ENCODE measurements at places on chromosomes 7 and 10.

GRCh38 chr7:152382244-152382643 lies 53.6 kb downstream of the KMT2C start:
- DNase-seq, result no peak

- DNase-seq, result no peak
Observed at GRCh38 chr10:68185085-68185484, 46.8 kb downstream of the ATOH7 start.

DNA sequence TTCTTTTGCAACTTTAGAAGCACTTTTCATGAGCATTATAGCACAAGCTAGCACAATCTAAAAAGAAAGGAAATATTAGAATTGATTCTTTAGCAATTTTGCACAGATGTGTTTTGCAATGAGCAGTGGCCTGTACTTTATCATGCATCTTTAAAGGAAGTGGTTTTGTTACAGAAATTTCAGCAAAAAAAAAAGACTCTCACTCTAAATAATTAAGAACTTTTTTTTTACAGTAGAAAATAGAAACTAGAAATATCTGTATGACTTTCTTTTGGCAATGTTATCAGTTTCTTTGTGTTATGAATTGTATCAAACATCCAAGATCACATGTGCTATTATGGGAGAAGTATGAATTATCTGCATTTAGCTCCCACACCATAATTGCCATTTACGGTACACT lies 195.7 kb upstream of the KLF6 start:
- DNase-seq, result no peak

DNA sequence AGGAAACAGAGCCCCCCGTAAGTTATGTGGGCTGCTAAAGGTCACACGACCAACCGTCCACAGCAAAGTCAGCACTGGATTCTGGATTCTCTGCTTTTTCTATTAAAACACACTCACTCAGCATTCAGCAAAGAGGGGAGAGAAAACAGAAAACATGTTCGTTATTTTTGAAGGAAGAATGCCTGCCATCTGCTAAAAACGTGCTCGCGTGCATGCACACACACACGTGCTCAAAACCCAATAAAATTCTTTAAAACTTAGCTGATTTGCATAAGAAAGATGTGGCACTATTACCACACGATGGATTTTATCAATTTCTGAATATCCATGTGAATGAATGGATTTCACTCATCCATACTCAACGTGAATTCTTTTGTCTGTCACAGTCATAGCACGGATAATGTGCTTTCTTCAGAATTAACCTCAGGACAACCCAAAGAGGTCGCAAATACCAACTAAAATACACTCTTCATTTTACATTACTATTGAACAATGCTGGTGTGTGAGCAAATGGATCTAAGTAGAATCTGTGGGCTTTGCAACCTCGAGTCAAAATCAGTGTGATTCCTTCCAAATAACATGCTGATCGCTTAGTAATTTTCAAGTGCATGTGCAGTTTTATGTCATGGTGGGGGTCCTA lies 40.8 kb downstream of the NRP1 start:
- DNase-seq, result no peak

- DNase-seq, result no peak
Observed at GRCh38 chr10:60729106-60729505, 49.2 kb upstream of the CDK1 start.

DNA sequence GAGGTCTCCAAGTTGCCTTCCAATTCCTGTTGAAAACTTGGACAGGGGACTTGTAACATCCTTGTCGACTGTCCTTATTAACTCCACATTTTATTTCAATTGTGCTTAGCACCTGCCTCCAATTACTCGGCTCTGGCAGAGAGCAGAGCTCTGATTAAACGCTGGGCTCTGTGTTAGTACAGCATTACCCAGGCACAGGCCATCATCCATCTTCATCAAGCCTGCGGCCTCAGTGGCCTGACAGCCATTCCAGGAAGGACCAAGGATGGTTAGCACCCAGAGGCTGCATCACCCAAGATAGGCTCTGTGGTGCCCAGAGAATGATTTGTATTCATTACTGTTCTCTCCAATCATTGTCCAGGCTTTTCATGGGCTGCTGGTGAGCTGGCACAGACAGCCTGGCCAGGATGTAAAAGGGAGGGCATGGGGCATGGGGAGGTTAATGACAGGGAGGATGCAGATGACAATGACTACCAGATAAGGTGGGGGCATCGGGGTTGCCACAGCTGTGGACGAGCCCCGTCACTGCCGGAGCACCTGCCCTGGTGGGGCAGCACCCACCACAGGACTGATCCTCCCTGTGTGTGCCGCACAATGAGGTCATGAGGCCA lies 123.3 kb downstream of the PTPN20 start:
- DNase-seq, result no peak

DNA sequence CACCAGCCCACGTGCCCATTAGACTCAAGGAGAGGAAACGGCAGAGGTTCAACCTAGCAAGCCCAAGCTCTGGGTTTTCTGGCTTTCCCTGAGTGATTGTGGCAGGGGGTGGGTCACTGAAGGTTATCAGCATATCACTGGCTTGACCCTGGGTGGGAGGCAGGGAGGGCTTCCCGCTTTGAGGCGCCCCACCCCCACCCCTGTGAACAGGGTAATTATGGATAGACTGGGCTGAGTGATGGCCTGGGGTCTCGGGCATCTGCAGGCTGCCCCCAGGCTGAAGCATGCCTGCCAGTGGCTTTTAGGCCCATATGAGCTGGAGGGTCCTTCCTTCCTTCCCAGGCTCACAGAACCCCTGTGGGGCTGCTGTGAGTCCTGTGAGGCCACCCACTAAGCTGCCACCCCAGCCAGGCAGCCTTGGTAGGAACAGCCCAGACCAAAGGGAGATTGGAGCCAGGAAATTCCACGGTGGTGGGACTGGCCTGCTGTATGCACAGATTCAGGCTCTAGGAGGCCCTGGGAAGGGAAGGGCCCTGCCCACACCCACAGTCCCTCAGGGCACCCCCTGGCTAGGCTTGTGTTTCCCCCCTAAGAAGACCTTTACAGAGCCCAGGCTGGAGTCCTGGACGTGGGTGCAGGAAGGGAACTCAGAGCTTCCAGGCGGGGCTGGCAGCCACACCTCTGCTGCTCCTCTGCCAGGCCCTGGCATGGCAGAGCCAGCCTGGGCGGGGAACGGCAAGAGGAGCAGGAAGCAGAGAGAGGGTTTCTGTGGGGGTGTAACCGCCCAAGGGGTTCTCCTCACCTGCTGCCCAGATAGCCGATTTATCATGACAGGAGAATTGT lies 33.1 kb downstream of the GPRIN2 start:
- no peak for DNase-seq

DNA sequence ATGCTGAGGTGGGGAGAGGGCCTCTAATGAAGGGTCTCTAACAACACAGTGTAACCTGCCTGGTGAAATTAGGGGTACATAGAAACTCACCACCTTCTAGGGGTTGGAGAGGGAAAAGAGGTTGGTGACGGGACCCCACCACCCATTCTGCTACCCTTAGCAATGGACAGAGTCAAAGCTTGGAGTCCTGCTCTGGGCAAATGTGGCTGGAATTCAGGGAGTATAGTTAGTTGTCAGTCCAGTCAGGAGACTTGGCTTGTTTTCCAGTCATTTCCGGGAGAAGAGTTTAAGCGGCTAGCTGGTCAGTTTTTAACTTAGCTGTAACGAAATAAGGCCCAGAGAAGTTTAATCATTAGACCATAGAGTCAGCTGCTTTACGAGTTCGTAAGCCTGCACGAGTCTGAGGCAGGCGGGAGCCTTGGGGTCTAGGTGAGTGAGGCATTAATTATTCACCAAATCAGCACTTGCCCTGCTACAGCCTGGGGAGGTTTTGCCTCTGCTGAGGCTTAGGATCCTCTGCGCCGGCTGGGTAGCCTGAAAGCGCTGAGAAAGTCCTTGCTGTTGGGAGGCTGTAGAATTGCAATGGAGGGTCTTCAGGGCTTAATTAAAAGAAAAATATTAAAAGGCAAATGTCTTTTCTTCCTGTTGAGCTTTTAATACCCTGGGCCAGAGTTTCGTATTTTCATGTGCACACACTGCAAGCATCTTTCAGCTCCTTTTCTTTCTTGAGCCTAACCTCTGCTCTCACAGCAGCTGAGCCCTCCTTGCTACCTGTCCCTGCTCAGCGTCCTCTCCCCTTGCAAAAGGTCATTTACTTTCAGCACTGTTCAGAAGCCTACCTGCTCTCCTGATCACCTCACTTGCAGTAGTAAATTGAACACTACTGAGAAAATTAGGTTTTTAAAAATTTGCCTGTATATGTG lies 1.5 kb upstream of the LAMB1 start:
- DNase-seq, result no peak

DNA sequence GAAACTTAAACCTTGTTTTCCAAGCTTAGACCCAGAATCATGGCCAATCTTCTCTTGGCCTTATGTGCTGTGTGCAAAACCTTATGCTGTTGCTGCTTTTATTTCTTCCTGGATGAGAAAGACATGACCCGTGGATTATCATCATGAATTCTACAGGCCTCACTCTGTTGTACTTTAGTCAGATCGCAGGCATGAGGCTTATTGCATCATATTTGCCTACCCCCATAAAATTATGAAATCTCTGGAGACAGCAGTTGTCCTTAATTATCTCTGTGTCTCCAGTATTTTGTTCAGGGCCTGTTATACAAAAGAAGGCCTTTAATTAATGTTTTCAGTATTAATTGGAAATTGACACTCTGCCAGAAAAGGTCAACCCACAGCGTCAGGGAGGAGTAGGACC lies 71.6 kb downstream of the PLCE1 start:
- no peak for DNase-seq

- no peak for DNase-seq
Observed at GRCh38 chr7:105439174-105439893, 50.6 kb upstream of the SRPK2 start.

DNA sequence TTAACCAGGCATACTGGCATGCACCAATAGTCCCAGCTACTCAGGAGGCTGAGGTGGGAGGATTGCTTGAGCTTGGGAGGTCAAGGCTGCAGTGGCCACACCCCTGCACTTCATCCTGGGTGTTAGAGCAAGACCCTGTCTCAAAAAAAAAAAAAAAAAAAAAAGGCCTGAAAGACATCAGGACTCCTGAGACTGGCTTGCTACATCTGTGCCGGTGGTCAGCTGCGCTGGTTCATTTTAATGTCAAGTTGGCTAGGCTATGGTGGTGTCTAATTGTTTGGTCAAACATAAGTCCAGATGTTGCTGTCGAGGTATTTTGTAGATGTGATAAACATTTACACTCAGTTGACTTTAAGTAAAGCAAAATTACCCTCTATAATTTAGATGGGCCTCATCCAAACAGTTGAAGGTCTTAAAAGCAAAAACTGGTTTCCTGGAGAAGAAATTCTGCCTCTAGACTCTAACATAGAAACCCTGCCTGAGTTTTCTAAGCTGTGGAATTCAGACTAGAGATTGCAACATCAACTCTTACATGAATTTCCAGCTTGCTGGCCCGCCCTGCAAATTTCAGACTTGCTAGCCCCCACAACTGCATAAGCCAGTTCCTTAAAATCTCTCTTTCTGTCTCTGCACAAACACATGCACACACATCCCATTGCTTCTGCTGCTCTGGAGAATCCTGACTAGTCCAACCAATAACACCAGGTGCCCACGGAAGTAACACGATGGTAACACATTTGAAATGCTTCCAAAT lies 18.2 kb downstream of the MYOF start:
- DNase-seq, result no peak

- DNase-seq, result no peak
Observed at GRCh38 chr10:116271593-116272439, 1.2 kb downstream of the GFRA1 start.

DNA sequence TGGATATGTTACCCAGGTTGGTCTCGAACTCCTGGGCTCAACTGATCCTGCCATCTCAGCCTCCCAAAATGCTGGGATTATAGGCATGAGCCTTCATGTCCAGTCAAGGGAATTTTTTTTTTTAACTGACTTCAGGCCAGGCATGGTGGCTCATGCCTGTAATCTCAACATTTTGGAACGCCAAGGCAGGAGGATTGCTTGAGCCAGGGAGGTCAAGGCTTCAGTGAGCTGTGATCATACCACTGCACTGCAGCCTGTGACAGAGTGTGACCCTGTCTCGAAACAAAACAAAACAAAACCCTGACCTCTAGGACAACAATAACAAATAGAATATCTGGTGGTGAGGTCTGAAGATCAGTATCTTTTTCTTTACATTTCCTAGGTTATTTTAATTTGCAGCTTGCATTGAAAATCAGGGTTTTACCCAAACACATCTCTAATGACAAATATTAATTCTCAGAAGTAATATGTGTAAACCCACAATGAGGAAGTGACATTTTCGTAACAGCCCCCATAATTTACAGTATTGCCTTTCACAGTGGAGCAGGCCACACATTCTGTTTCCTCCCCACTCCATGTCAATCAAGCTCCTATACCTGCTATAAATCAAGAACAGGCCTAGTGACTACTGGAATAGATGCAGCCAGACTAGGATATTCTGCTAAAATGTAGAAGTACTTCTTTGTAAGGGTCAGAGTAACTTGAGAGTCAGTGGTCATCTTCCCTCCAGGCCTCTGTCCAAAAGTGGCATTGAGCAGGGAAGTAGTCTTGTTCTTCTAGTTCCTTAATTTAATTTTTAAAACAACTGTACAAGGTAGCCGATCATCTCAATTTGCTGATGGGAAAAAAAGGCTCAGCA lies 43.3 kb upstream of the ECHDC3 start:
- DNase-seq, result no peak

DNA sequence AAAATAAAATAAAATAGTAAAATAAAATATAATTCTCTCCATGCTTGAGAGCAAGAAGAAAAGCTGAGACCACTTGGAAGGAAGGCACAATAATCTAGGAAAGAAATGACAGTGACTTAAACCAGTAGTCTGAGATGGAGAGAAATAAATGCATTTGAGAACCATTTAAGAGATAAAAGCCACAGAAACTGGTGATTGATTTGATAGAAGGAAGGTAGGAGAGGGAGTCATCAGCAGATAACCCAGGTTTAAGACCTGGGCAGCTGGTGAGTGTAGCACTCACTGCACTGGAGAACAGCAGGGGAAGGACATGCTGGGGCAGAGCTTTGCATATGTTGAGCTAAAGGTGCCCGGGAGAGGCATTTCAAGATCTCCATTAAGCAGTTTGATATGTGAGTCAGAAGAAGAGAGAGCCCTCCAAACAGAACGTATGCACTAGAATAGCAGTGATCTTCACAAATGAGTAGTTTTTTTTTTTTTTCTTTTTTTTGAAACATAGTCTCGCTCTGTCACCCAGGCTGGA lies 268.0 kb downstream of the DYNC1I1 start:
- DNase-seq, result no peak

GRCh38 chr7:45656431-45656830 lies 82.3 kb downstream of the ADCY1 start:
- no peak for DNase-seq

- DNase-seq, result no peak
Observed at GRCh38 chr10:94088926-94089381, 95.2 kb downstream of the PLCE1 start.

DNA sequence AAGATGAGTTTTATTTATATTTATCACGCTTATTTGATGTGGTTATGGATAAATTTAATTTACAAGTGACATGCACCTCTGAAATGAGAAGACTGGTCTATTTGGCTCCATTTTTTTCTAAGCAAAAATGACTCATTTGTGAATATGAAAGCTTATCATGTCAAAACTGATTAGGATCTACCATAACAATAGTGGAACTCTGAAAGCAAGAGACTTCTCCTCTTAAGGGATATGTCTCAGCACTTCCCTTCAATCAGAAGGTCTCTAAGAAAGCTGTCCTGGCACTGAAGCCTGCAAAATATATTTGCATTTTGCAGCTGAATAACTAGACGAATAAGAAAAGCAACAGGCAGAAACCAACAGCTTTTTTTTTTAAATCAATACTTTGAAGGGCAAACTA lies 12.7 kb downstream of the FAS start:
- DNase-seq, result no peak
